ENCODE measurements at places on chromosomes 7 and 10. TPM values are rescaled to one million over a fixed set of nuclear protein-coding genes. Genes with fewer than 3 reads are reported as not detected.

- DNase-seq, result no peak
Measured at GRCh38 chr10:32413513-32413912, 32.4 kb upstream of the CCDC7 start.

DNA sequence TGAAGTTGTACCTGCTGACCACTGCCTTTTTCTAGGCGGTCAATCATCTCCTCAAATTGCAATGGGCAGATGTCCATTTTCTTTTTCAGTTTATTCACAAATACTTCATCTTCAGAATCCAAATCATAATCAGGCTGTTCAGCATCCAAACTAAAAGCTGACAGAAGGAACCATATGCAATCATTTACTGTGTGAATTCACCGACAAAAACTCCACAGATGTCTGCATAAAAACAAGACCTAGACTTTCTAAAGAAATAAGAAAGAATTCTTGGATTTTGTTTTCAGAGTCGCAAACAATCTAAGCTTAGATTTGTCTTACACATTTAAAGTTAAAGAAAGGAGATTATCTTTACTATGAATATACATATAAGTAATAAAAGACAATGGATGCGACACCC lies 53.4 kb downstream of the EPC1 start:
- DNase-seq, result no peak

- no peak for DNase-seq
Measured at GRCh38 chr7:132520591-132521280, 55.5 kb downstream of the PLXNA4 start.

Gene ABCC2
- 1.0 TPM for polyA plus RNA-seq

DNA sequence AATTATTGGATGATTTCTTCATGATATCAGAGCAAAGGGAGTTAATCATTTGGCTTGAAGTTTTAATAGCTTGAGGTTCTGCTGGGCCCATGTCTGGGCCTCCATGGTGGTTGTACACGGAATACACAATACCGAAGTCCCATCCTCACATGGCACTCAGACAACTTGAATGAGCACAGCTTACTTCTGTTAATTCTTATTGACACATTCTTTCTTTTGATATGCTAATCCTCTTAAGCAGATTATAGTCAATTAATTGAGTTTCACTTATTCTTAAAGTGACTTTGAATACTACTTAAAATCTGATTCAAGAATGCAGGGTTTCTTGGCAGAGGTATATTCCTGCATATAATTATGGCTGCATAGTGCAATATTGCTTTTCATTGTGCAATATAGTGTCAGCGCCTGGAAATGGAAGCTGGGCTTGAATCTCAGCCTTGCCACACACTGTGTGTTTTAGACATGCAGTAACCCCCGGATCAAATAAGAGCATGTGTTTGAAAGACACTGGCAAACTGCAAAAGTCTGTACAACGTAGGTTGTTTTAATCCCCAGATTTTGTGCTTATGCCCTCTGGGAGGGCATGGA lies 543.5 kb upstream of the ADARB2 start:
- DNase-seq, result no peak

- DNase-seq, result no peak
Measured at GRCh38 chr10:71131096-71131495, 81.3 kb upstream of the UNC5B start.

Gene WEE2
- 0.09 TPM for polyA plus RNA-seq

- no peak for DNase-seq
Measured at GRCh38 chr10:106614293-106614692, 550.2 kb downstream of the SORCS1 start.

Gene SPDYE1
- 1.6 TPM for polyA plus RNA-seq

GRCh38 chr10:35160743-35161142 lies 34.1 kb downstream of the CREM start:
- DNase-seq, result no peak

Gene SUN3
- not detected for polyA plus RNA-seq

DNA sequence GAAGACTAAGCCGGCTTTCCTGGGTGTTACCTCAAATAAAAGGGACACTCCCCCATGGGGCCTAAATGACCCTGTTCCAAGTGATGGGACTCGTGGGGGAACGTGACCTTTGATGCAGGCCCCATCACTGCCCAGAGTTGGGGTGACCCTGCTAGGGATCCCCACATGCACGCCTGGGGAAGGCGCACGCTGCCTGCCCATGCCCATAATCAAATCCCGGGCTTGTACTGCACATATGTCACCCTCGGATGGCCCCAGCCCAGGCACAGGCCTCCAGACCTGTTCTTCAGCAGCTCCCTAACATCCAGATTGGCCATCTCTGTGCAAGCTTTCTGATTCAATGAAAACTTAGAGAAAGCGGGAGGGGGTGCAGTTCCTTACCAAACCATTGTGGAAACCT lies 14.7 kb downstream of the EBF3 start:
- no peak for DNase-seq

DNA sequence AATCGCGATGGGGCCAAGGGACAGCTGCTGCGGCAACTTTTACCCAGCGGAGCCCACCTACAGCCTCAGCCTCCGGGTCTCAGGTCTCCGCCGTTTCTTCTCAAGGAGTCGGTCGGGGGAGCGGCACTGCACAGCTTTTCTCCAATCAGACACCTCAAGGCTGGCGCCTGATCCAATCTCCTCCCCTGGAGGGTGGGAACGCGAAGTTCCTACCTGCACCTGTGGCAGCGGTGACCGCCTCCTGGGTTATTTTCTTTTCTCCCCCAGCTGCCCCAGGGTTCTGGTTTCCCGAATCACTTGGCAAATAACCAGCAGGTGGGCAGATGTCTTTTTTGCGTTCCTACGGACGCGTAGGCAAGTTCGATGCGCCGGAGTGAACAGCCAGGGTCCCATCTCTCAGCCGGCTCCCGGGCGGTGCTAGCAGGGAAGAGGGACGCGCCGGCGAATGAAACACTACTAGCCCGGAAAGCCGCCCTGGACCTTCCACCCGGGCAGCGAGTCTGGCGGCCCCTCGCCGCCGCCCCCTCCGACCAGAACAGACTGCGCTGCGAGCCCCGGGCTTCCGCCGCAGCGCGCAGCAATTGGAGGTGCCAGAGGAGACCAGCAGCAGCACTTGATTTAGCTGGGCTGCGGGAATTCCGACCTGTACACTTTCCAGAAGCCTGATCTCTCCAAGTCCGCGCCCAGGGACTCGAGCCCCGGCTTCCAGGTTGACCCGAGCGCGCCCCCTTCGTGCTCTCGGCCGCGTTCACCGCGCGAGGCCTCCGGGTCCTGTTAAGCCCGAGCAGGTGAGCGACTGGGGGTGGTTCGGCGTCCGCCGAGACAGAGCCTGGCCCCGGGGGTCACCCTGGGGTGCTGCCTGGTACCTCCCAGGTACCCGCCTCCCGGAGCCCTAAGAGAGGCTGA lies at the start of gene PRR15:
TSS of gene PRR15 (plus strand) at position 246 of the 906 bp plus-strand sequence. CDS start 2,495 bp downstream, outside the sequence.
- no peak for DNase-seq

DNA sequence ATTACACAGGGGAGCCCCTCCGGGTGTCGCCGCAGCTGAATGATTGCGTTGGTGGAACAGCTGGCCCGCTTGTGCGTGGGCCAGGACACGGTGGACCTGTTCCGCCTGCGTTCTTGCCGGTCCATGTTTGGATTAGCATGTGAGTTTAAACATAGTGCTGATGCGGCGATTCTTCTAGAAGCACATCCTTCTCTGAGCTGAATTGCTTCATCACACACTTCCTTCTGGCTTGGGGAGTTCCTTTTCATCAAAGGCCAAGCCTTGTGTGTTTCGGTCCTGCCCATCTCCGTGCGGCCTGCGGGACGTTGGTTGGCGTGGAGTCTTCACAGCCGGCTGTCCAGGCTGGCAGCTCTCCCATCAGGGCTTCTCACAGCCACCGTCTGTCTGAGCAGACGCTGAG lies 45.5 kb upstream of the SLC29A4 start:
- DNase-seq, result no peak

GRCh38 chr7:150428671-150429451 lies 21.6 kb upstream of the GIMAP8 start:
- DNase-seq, result no peak

Gene CLEC5A
- polyA plus RNA-seq, result 0.28 TPM

- DNase-seq, result no peak
Measured at GRCh38 chr7:123751821-123752220, 3.0 kb upstream of the WASL start.

DNA sequence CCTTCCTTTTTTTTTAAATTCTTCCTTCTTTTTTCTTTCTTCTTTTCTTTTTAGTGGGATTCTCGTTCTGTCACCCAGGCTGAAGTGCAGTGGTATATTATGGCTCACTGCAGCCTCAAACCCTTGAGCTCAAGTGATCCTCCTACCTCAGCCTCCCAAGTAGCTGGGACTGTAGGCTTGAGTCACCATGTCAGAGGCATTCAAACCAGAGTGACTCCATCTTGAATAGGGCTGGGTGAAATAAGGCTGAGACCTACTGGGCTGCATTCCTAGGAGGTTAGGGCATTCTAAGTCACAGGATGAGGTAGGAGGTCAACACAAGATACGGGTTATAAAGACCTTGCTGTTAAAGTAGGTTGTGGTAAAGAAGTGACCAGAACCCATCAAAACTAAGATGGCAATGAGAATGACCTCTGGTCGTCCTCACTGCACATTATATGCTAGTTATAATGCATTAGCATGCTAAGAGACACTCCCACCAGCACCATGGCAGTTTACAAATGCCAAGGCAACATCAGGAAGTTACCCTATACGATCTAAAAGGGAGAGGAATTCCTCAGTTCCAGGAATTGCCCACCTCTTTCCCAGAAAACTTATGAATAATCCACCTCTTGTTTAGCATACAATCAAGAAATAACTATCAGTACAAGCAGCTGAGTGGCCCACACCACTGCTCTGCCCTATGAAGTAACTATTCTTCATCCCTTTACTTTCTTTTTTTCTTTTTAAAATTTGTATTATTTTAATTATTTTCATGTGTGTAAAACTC lies 99.0 kb upstream of the ITGB1 start:
- no peak for DNase-seq

Gene ABCF2
- polyA plus RNA-seq, result 17.4 TPM

Gene PTPRN2
- 1.7 TPM for polyA plus RNA-seq

GRCh38 chr10:101014966-101015581 lies 15.5 kb downstream of the LZTS2 start:
- no peak for DNase-seq

Gene LIPN
- polyA plus RNA-seq, result not detected

DNA sequence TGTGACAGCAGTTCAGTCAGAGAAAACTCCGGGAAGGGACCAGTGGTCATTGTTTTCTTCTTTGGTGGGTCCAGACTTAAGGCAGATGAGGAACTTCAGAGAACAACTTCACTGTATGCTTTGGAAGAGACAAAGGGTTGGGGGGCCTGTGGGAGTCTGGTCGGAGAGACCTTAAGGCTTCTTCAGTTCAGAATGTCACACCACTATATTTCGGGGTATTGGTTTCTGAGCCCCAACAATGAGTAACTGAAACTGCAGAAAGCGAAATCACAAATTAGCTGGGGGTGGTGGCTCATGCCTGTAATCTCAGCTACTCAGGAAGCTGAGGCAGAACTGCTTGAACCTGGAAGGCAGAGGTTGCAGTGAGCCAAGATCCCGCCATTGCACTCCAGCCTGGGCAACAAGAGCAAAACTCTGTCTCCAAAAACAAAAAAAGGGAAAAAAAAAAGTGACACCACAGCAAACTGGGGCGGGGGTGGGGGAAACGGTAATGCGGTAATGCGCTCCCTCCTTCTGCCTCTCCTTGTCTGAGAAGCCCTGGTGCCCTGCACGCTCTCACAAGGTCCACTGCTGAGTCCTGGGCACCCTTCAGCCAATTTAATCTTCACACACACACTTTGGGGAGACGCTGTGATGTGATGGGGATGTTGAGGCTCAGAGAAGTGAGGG lies 2.2 kb upstream of the ADIRF start:
- DNase-seq, result no peak

GRCh38 chr10:71126432-71126831 lies 85.9 kb upstream of the UNC5B start:
- no peak for DNase-seq

All from forelimb muscle (tissue), 1 donor.